Amniotic stem cell (primary cell): ENCODE measurements at places on chromosomes 1 and 21.

DNA sequence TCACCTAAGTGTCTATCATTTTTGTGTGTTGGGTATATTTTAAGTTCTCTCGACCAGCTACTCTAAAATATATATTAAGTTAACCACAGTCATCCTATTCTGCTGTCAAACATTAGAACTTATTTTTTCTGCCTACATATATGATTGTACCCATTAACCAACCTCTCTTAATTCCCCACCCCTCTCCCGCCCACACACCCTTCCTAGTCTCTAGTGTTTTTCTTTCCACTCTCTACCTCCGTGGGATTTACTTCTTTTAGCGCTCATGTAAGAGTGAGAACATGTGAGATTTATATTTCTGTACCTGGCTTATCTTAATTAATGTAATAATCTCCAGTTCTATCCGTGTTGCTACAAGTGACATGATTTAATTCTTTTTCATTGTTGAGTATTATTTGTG is 26.6 kb downstream of the KCNK2 start:
- no peak for DNase-seq

- no peak for DNase-seq
Observed at GRCh38 chr1:16101623-16102022, 28.2 kb upstream of the FAM131C start.

DNA sequence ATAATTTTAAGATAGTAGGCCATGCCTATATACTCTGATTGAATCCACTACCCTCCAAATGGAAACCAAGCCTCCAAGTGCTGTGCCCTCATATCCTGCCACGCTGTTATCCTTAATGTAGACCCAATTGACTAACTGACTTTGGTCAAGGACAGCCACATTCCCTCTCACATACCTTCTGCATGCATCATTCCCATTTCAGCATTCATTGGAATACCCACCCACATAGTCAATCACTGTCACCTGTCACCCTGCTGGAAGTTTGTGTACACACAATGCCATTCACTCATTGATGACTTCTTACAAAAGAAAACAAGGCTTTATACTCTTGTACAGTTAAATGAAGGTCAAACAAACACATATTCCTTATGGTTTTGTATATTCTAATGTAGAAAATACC is 221.1 kb upstream of the PBX1 start:
- no peak for DNase-seq

- no peak for DNase-seq
Observed at GRCh38 chr1:211236633-211237320, 22.4 kb upstream of the RCOR3 start.

- DNase-seq = no peak
Observed at GRCh38 chr1:28885977-28886730, 28.2 kb upstream of the EPB41 start.

DNA sequence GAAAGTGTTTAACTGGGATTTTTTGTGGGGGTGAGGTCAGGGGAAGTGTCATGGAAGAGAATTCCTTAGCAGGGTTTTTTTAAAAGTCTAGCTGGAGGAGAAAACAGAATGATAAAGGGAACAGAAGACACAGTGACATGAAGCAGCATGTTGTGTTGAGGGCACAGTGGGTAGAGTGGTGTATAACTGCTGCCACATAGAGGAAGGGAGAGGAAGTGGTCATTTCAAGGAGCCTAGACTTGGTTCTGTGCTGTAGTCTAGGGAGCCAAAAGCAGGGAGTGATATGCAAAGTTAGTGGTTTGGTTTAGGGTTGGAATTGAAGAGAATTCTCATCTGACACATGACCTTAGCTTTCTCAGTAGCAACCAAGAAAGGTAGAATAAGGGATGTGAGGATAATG is 10.2 kb downstream of the EEIG2 start:
- DNase-seq = no peak

- DNase-seq = no peak
Observed at GRCh38 chr1:204523605-204524215, 7.5 kb downstream of the MDM4 start.

DNA sequence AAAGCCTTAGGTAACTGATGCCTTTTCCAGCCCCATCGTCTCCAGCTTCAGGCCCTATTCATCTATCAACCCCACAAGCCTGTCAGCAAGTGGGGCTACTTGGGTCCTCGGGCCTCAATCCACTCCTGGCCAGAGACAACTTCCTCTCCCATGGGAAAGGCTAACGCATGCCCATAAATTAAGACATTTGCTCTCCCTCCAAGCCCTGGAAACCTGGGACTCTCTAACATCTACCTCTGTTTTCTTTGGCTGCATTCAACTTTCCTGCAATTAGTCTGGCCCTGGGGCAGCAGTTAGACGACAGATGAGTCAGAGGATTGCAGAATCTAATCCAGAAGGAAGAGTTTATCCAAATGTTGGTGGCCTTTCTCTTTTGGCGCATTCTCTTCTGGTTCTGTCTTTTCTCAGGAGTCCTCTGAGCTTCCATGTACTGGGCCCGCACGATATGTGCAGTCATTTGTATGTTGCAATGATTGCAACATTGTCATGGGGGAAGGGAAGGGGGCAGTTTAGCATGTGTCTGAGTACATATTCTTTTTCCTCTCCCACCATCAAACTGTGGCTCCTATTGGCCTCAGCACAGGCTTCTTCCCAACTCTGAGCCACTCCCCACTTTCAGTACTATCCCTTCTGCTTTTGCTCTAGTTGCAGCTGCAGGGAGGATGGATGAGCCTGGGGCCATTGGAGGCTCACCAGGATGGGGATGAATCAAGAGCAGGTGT is 54.4 kb downstream of the NAV1 start:
- peak; percentile 85 for DNase-seq

DNA sequence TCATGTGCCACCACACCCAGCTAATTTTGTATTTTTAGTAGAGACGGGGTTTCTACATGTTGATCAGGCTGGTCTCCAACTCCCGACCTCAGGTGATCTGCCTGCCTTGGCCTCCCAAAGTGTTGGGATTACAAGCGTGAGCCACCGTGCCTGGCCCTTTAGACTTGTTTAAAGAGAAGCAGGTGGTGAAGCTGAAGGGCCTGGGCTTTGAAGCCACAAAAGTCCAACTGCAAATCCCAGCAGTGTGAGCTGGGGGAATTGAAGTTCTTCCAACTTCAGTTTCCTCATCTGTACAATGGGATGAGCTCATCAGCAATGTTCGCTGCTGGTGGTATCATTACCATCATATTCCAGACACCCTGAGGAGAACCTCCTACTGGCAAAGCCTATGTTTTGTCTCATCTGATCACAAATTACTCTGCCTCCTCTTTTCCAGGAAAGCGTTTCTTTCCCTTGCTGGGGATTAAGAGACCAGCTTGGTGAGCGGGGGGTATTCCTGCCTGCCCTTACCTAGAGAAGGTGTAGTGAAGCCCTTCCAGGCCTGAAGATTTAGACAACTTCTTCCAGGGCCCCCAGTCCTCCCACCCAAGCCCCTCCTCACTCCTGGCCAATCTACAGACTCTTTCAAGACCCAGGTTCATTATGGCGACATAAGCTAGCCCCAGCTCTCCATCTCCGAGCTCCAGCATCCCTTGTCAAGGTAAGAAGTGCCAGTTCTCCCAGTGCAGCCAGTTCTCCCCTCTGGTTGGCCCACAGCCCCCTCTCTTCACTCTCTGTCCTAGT is 2.4 kb upstream of the SHISA4 start:
- no peak for DNase-seq
